ELR (cell line): ENCODE measurements at places on chromosomes 4 and X.

DNA sequence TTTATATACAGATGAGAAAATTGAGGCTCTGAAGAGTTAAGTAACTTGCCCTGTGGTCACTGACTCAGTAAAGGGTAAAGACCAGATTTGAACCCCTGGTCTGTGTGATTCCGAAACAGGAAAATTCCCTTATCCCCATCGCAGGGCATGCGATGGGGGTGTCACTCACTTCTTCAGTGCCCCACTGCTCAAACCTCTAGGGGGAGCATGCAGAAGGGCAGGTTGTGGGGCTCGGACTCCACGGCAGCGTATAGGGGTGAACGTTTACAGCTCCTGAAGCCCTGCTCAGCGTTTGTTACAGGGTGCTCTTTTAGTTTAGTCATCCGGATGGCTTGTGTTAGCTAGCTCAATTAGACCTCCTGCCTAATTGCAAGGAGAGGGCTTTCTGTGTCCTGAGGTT lies 3.7 kb upstream of the EXOC1 start:
- DNase-seq: no peak

DNA sequence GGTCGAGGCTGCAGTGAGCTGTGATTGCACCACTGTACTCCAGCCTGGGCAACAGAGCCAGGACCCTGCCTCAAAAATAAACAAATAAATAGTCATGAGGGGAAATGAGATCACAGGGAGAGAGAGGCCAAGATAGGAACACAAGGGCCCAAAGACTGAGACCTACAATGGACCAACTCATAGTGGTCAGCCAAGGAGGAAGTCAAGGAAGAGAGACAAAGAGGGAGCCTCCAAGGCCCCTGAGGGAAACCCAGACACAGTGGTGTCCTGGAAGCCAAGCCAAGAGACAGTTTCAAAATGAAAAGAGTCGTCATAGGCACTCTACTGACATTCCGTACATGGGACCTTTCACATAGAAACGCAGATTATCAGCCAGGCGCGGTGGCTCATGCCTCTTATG lies 153.3 kb downstream of the BCOR start:
- no peak for DNase-seq

DNA sequence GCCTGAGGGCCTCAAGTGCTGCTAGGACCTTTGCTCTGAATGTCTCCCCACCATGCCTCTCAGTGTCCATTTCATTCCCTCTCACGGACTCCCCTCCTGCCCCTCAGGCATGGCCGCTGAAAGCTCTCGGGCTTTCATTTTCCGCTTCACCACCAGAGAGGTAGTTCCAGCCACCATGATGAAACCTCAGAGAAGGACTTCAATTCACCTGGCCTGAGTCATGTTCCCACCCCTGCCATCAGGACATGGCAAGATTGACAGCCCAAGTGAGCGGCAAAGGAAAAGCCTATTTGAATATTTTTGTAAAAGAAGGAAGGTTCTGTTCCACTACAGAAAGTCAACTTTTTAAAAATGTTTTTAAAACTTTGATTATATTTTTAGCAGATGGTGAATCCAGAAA lies 249.3 kb upstream of the GALNT7 start:
- DNase-seq: no peak

DNA sequence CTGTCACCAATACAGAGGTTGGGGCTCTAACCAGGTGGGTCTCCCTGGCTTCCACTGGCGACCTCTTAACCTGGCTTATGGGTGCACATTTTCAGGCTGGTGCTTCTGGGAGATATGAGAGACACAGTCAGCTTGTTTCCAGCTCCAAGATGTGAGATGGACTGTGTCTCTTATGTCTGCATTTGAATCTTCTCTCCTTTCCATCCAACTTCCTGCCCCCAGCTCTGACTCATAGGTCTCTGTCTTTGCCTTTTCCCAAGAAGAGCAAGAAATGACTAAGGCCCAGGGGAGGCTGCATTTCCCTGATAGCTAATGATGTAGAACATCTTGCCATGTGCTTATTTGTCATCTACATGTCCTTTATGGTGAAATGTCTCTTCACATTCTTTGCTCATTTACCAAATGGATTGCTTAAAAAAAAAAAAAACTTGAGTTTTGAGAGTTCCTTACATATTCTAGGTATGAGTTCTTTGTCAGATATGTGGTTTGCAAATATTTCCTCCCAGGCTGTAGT lies 3.2 kb upstream of the UXT start:
- DNase-seq: peak; percentile 93

- no peak for DNase-seq
These were observed 207.8 kb upstream of the SLC7A11 start for GRCh38 chr4:138449938-138450337.

DNA sequence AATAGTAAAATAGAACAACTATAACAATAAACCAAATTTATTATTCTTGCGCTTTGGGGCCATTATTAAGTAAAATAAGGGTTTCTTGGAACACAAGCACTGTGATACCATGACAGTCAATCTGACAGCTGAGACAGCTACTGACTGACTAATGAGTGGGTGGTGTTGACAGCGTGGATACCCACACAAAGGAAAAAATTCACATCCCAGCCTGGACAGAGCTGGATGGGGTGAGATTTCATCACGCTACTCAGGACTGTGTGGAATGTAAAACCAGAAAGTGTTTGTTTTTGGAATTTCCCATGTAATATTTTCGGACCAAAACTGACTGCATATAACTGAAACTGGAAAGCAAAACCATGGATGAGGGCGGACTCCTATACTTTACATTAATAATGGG lies 48.8 kb downstream of the IGFBP7 start:
- no peak for DNase-seq

DNA sequence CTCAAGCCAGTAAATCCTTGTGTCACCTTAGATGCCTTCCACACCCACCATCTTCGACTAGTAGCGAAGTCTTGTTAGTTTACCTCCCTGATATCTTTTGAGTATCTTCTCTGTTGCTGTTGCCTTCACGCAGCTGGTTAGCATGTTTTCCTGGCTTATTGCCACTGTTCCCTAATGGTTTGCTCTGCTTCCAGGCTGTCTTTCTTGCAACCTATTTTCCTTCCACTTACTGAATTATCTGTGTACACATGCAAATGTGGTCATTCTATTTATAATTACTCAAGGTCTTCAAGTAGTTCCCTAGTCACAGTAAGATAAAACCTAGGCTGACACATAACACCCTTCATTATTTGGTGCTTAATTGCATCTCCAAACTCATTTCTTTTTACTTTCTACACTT lies 89.5 kb downstream of the UGT8 start:
- DNase-seq: no peak

DNA sequence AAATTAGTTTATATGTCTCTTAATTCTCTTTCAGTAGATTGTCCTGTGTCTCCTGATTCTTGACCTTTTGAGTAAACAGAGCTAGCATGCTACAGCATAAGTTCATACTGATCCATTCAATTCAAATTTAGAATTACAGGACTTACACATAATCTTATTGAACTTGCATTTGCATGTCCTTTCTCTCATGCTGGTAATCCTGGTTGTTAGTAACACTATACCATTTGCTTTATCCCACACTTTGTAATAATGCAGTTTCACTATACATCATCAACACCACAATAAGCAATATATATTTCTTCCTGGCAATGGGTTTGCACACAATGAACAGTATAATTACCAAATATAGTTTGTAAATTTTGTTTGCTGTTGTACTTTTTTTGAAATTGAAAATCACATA lies 937.2 kb upstream of the GRID2 start:
- no peak for DNase-seq

- DNase-seq: no peak
These were observed 34.7 kb downstream of the IL13RA1 start for GRCh38 chrX:118761939-118762707.

GRCh38 chrX:50081282-50081889 lies 119.4 kb downstream of the AKAP4 start:
- DNase-seq: peak; percentile 9

DNA sequence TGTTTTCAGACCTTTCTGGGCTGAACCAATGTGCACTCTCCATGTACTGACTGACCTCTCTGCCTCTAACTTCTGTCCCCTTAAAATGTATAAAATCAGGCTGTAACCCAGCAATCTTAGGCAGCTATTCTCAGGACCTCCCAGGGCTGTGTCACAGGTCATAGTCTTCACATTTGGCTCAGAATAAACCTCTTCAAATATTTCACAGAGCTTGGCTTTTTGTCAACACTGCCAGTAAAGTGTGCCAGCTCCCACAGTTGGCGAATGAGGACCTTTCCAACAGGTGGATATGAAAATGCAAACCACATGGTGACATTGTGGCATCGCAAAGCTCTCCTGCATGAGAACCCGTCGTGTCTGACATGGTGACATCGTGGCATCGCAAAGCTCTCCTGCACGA lies 76.4 kb downstream of the ACOX3 start:
- no peak for DNase-seq

DNA sequence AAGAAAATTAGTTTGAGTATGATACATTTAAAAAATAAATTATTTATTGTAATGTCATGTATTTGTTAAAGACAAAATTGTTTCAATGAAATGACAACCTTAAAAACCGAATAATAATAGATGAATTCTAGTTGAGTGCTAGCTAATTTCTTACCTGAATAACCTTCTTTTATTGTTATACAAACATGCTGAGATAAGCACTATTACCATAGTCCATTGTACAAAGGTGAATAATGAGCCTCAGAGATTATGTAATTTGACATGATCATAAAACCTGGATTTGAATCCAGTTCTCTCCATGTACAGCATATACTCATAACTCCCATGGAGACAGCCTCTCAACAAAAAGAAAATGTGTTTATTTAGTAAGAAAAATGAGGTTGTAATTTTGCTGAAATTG lies 1512.9 kb downstream of the PCDH19 start:
- DNase-seq: no peak

GRCh38 chrX:132968296-132968949 lies 10.0 kb upstream of the HS6ST2 start:
- no peak for DNase-seq

- no peak for DNase-seq
These were observed 27.4 kb upstream of the CCSER1 start for GRCh38 chr4:90099812-90100211.

DNA sequence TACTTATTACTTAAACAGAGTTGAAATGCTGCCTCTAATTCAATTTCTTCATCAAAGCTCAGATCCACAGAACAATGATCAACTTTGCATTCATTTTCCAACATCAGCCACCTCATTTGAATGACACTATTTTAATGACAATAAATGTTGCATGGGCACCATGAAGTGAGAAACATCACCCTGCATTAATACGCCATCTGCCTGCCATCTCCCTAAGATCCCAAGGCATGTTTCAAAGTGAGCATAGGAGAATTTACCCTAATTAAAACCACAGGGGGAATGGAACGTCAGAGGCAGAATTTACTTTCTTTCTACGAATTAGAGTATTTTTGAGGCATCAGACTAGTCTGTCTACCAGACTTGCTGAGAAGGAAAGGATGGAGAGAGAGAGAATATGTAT lies 32.7 kb downstream of the NEXMIF start:
- DNase-seq: no peak

DNA sequence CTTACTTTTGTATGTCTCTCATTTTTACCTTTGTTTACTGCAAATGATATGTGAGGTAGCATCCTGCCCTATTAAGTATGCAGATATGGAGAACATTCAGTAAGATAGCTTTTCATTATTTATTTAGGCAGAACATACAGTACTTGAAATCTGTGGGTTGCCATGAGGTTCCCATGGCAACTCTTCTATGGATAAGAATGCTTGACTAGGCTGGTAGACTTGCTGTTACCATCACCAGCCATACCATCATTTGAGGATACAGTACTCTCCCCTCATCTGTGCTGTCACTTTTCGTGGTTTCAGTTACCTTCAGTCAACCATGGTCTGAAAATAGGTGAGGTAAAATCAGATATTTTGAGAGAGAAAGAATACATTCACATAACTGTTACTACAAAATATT lies 56.7 kb downstream of the NAF1 start:
- DNase-seq: no peak

DNA sequence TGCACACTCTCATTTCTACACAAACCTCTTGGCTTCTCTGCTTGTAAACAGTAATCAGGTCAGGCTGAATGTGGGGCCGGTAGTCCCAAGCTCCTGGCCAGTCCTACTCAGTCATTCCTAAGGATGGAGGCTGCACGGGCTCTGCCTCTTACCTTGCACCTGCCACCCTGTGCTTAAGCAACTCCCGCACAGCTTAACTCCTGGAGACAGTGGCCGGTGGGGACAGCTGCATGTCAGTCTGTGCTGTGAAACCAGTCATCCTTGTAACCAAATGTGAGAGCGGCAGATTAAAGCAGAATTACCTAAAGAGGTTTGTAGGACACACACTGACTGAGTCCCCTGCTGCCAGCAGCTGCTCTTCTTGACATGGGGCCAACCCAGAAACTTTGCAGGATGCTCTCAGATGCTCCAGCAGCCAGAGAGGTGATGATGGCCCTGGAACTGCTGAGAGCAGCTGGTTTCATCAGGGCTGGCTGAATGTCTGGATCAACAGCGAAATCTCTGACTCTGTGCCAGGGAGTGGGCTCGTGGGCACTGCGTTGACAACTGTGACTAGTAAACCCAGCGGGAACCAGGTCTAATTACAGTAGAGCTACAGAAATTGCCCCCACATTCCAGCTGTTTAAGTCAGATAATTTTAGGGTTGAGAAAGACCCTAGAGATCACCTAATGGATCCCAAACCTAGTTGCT lies 123.7 kb downstream of the ANAPC4 start:
- no peak for DNase-seq

DNA sequence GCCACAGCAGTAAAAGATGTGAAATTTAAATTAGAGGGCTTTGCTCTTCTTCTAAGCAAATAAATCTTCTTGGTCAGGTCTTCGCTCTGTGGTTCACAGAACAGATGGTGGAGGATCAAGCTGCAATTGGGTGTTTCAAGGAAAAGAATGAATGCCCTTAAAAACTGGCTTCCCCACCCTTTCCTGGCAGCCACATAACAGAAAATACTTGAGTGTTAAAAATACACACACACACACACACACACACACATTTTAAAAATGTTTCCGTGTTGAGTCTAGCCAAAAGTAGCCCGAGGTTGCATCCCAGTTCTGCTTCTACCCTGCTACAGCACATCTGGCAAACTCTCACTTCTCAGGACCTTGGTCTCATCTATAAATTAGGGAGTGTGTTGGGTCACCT lies 56.7 kb upstream of the FGFBP2 start:
- no peak for DNase-seq

GRCh38 chrX:49912086-49912485 lies 10.3 kb upstream of the CLCN5 start:
- no peak for DNase-seq

- no peak for DNase-seq
These were observed 55.6 kb downstream of the MAP7D2 start for GRCh38 chrX:20060961-20061748.
